Activated CD8-positive, alpha-beta memory T cell treated with anti-CD3 and anti-CD28 coated beads for 1 hour (primary cell): ENCODE measurements at places on chromosomes 2 and 18.

GRCh38 chr18:24485681-24486080 lies 25.2 kb downstream of the HRH4 start:
- DNase-seq = no peak

DNA sequence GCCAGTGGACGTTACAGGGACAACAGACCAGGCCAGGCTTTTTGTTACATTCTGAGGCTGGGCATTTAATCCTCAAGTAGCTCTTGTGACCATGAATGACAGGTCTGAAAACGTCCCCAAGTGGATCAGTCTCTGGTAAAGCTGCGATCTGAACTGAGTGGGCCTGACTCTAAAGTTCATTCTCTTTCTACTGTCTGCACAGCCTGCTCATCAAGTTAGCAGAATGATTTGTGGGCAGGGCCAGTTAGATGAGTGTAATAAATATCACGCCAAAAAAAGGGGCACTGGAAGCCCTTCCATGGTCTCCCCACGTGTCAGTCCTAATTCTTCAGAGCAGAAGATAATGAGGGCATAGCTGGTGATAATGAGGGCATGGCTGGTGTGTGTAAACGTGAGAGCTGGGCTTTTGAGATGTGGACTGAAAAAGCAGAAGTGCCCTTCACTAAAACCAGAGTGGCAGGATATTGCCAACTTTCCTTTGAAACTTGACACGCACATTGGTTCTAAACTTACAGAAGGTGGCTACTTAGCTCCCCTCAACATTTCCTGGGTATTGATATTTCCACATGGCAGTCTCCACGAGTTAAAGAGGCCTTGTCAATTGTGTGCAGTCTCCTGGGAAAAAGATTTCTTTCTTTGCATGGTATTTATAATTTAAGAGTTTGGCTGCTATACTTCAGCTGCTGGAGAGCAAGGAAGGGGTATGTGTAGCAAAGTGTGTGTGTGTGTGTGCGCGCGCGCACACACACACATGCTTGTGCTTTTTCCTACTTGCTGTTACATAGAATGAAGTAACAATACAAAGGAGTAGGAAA lies 72.7 kb upstream of the LYPD6B start:
- DNase-seq = no peak

DNA sequence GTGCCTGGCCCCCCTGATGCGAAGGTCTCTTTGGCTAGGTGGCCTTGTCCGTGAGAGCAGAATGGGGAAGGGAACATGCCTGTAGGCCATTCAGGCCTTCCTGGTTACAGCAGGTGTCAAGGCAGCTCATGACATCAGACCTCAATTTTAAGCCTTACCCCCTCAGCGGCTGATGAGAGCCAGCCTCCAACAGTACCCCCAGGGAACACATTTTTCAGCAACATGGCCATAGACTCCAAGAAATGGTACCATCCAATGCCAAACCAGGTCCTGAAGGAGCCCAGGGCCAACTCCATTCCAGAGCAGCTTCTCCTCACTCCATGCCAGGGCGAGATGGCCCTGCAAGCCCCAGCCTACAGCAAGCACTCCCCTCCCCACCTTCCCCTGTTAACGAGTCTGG lies 199.2 kb downstream of the SMAD2 start:
- no peak for DNase-seq

GRCh38 chr18:46322411-46322891 lies 218.3 kb downstream of the HAUS1 start:
- DNase-seq = no peak

GRCh38 chr2:54206596-54206995 lies 49.4 kb downstream of the TSPYL6 start:
- no peak for DNase-seq

GRCh38 chr2:171210864-171211431 lies 50.3 kb upstream of the TLK1 start:
- no peak for DNase-seq

- no peak for DNase-seq
These were observed 95.7 kb upstream of the SERTAD2 start for GRCh38 chr2:64749446-64749845.

DNA sequence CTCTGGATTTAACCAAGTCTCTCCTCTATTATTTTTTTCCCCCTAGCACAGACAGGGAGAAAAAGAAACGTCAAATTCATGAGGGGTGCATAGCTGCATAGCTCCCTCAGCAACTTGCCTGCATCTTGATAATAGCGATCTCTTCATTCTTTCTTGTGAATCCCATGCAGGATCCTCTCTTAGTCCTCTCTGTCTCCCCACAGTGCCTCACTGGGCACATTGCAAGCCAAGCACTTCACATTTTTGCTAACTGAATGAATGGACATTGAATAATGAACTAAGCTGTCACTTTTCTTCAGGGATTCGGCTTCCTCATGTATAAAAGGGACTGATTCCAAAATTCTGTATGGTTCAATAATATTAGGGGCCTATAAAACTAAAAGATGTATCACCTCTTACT lies 2.9 kb upstream of the EPB41L3 start:
- no peak for DNase-seq

GRCh38 chr2:64852771-64853241 lies 136.4 kb upstream of the SLC1A4 start:
- no peak for DNase-seq

DNA sequence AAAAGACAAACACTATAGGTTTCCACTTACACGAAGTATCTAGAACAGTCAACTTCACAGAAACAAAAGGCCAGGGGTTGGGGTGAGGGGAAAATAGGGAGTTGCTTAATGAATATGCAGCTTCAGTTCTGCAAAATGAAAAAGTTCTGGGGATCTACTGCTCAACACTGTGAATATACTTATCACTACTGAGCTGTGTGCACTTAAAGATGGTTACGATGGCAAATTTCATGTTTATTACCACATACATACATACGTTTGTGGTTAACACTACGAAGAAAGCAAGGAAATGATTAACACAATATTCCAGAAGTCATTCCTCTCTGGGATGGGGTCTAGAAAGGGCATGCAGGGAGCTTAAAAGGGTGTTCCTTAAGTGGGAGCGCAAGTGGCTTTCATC lies 19.3 kb downstream of the MBOAT2 start:
- no peak for DNase-seq

DNA sequence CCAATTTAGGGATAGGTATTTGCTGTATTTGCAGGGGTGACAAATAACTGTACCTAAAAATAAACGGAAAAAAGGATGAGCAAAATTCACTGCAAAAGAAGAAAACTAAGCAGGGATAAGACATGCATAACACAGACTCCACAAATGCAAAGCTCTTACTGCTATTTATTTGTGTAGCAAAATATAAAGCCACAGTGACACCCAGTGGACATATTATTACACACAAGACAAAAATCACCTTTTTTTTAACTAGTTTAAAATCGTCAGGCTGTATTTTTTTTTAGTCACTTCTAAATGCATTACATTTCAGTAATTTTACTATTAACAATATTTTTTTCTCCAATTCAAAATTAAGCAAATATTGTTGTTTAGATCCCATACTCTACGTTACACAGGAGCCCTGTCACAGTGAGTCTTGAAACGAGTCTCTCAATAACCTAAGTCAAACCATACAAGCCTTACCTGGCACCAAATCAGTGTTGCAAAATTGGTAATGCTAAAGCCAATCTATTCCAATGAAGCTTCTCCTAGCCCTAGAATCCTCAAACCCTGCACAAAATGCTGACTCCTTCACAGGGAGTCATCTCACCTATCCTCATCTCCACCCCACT lies 23.7 kb downstream of the METTL4 start:
- no peak for DNase-seq

- DNase-seq = no peak
These were observed 22.3 kb downstream of the QPCT start for GRCh38 chr2:37366773-37367172.

- DNase-seq = no peak
These were observed 13.3 kb downstream of the NTSR2 start for GRCh38 chr2:11656671-11657101.

DNA sequence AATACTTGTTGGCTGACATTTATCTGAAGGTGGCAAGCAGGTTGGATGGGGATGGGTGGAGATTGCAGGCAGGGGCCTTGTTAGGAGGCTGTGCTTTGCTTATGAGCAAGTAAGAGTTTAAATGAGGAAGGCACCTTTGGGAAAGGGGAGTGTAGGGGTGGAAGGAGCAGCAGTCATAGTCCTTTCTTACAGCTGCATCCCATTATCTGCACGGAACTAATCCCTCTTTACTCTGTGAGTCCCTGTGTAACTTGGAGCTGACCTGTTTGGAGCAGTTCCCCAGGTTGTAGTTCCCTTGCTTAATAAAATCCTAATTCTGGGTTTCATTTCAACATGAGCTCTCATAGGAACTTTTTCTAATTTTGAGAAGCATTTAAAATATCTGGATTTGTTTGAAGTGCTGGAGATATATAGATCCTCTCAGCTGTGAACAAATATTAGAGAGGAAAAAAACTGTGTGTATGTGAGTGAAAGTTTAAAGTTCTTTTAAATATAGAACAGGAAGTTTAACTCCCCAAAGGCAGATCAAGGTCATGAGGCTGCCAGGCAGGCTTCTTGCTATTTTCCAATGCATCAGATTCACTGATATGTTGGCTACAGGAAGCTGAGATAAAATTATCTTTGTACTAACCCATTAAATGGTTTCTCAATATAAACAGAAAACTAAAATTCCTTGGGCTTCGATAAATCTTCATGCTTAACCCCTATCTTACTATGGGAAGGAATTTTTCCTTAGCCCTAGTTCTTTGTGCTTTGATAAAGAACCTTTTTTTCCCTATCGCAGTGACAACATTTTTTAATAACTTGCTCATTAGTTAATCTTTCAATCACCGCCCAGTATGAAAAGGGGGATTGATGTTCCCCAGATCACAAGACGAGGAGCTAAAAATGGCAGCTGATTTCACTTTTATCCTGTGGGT lies 104.6 kb upstream of the EML6 start:
- DNase-seq = no peak

- no peak for DNase-seq
These were observed 149.9 kb downstream of the LOXHD1 start for GRCh38 chr18:46506974-46507586.

GRCh38 chr2:26561918-26562810 lies 79.0 kb downstream of the CIB4 start:
- DNase-seq = no peak

GRCh38 chr2:233311241-233311926 lies 3.8 kb downstream of the SAG start:
- no peak for DNase-seq

GRCh38 chr2:241666627-241667400 lies 19.8 kb downstream of the DTYMK start:
- DNase-seq = no peak

DNA sequence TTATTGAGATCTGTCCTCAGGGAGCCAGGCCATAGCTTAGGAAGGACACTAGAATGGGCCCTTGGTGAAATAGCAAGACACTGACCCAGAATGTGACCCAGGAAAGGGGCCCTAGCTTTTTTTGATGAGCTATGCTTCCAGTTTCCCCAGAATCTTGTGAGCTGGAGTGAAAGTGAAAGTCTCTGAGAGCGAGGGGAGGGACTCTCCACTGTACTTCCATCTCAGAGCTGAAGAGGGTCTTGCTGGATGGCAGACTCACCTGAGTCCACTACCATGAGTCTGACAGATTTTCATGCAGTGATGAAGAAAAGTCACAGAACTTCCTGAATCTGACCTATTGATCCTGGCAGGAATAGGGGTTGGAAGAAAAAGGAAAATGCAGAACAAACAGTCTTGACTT lies 3.1 kb downstream of the ARHGAP25 start:
- no peak for DNase-seq

DNA sequence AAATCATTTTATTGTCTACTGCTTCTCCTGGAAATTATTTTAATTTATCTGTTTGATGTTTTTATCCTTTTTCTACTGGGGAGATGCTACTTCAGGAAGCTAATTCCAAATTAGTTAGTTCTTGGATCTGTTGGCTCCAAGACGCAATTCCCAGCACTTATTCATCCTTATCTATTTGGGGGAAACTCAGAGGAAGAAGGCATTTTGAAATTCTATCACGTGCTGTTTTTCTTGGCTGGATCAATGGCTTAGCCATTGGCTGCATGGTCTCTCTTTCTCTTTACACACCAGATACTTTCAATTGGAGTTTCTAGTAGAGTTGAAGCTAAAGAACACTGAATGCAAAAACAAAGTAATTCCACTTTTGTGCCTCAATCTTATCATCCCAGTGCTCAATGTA lies 98.3 kb downstream of the RAPGEF4 start:
- no peak for DNase-seq

DNA sequence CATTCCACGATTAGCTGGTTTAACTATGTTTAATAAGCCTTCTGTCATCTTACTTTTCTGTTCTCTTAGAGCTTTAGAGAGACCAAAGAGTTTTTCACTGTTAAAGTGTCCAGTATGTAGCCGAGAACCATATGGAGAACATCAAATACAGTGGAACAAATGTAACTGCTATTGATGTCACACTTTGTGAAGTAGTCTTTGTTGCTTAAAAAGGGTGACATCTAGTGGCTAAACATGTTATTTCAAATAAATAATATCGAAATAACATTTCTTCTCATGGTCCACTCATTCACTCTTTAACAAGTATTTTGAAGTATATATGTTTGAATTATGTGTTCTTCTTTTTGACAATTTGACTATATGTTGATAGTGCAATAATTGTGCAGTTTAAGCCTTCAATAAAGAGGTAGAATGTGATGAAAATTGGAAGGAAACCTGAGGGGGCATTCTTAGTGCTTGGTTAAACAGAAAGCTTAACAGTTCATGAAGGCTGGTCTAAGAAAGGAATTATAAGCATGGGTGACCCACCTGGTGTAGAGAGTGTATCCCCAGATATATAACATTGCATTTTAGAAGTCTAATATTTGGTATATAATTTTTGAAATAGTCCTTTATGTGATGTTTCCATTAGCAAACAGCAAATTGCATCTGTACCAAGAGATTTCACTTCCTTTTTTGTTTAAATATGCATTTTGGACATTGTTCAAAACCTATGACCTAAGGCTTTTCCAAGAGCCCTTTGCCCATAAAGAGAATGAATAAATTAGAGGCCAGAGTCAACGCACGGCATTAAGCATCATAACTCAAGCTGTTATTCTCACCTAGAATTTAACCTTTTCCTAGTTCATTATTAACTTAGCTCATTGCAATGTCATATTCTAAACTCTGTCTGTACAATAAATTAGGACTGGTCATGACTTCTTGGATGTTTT lies 112.1 kb downstream of the KYNU start:
- DNase-seq = no peak

GRCh38 chr2:71102981-71103681 lies 26.9 kb downstream of the MCEE start:
- DNase-seq = no peak

DNA sequence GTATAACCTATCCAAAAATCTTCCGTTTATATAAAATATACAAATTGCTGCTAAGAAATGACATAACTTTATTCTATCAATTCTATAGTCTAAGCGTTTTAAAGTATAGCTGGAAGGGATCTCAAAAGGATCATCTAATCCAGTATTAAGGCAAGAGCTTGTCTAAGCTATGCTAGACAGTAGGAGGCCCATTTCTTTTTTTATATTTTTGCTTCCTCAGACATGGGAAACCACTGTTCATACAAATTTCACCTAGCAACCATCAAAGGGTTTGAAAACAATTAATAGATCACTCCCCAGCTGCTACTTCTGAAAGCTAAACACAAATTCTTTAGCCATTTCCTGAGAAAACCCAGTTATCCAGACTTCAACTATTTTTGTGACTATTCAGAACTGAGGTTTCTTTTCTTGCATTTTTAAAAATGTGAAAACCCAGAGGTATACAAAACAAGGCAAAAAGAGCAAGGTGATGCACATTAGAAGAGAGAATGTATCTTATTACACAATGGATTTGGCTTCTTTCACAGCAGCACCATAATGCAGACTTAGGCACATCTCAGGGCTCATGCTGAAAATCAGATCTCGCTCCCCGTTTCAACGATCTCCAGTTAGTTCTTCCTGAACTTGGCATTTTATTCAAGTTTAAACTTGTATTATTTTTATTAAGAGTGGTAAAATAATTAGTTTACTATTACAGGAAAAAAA lies 274.4 kb downstream of the LRP1B start:
- no peak for DNase-seq

GRCh38 chr2:67948506-67948905 lies 114.3 kb downstream of the C1D start:
- DNase-seq = no peak
